HCT116 (cell line): ENCODE measurements at places on chromosomes 4 and X. TPM values are rescaled to one million over a fixed set of nuclear protein-coding genes. Genes with fewer than 3 reads are reported as not detected.

- no peak for DNase-seq
Observed at GRCh38 chrX:39008549-39008948, 207.3 kb downstream of the MID1IP1 start.

- no peak for DNase-seq
Observed at GRCh38 chr4:7365462-7366179, 69.1 kb downstream of the PSAPL1 start.

- DNase-seq, result no peak
Observed at GRCh38 chrX:21132686-21133393, 241.4 kb upstream of the CNKSR2 start.

- DNase-seq, result no peak
Observed at GRCh38 chrX:153925387-153925738, 701 bp downstream of the ARHGAP4 start.

The PNMA5 gene
- total RNA-seq, result not detected
